Left forelimb (tissue), 1 donor: ENCODE measurements at places on chromosomes 7 and 10.

GRCh38 chr7:147406521-147407135 lies 1183.9 kb upstream of the C7orf33 start:
- no peak for DNase-seq

DNA sequence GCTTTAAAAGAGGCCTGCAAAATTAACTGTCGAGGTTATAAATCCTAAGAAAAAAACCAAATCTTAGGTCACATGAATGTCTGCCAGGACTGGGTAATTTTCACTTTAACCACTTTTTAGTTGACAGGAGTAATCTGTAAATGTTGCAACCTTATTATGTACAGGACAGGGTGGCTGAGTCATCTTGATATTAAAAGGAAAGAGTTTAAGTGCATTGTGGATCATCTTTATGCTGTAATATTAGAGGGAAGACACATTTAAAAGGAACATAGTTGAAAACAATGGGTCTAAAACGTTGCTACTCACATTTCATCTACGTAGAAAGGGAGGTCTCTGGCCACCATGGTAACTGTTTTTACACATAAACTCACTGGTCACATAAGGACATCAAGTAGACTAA lies 115.5 kb downstream of the LSMEM1 start:
- DNase-seq = no peak

- DNase-seq = no peak
Measured at GRCh38 chr7:1418505-1419309, 40.6 kb downstream of the MICALL2 start.

DNA sequence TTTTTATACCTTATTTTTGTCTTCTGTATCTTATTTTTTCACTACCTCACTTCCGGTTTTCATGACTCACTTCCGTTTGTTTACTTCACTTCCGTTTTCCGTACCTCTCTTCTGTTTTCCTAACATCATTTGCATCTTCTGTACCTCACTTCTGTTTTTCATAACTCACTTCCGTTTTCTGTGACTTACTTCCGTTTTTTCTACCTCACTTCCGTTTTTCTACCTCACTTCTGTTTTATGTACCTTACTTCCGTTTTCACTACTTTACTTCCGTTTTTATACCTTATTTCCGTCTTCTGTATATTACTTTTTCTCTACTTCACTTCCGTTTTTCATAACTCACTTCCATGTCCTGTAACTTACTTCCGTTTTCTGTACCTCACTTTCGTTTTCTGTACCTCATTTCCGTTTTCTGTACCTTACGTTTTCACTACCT lies 492.5 kb upstream of the AKR1E2 start:
- DNase-seq = no peak
